ENCODE measurements at places on chromosomes 1 and 21.

DNA sequence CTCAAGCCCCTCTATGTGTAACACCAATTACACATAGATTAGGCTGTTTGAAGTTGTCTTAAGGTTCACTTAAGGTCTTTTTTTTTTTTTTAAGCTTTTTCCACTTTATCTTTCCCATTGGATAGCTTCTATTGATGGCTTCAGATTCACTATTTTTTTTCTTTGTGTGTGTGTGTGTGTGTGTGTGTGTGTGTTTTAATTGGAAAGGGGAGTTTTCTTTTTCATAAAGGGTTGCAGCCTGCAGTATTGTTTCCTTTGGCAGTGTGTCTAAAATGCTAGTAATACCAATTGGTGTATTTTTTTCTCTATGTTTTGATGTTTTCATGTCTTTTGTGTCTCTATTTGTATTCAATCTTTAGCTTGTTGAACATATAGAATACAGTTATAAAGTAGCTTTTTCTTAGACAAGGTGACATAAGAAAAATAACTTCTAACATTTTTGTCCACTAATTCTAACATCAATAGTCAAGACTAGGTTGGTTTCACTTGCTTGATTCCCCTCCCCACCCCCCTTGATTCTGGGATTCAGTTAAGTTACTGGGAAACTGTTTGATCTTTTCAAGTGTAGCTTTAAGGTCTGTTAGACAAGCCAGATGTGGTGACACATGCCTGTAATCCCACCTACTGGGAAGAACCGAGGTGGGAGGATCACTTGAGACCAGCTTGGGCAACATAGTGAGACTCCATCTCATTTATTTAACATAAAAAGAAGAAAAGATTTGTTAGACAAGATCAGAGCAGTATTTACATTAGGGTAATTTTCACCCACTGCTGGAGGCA is 21.4 kb downstream of the PRRC2C start:
- no peak for DNase-seq

GRCh38 chr1:232973652-232974611 is 23.5 kb downstream of the NTPCR start:
- no peak for DNase-seq

DNA sequence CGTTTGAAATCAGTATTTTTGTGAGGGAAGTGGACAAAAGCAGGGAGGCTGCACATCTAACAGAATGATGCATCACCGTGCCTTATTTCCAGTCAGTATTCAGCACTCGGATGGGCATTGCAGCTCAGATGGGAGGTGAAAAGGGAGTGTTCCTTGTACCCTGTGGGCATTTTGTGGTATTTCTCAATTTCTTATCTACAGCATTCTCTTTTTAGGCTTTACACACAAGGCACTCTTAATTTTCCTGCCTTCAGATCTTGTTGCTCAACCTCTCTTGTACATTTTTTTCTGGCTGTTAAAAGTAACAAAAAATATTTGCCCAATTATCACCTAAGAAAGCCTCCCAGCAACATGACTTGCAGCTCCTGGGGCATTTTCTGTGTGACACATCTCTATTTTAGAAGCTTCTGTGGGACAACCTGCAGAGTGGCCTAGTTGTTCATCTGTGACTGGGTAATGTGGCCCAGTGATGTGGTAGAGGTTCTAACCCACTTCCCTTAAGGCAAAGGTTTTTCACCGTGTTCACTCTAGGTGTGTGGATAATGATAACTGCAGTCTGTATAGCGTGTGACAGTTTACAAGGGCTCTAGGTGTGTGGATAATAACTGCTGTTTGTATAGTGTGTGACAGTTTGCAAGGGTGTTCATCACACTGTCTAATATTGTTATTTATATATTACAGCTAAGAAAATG is 257.2 kb downstream of the PTGER3 start:
- no peak for DNase-seq

DNA sequence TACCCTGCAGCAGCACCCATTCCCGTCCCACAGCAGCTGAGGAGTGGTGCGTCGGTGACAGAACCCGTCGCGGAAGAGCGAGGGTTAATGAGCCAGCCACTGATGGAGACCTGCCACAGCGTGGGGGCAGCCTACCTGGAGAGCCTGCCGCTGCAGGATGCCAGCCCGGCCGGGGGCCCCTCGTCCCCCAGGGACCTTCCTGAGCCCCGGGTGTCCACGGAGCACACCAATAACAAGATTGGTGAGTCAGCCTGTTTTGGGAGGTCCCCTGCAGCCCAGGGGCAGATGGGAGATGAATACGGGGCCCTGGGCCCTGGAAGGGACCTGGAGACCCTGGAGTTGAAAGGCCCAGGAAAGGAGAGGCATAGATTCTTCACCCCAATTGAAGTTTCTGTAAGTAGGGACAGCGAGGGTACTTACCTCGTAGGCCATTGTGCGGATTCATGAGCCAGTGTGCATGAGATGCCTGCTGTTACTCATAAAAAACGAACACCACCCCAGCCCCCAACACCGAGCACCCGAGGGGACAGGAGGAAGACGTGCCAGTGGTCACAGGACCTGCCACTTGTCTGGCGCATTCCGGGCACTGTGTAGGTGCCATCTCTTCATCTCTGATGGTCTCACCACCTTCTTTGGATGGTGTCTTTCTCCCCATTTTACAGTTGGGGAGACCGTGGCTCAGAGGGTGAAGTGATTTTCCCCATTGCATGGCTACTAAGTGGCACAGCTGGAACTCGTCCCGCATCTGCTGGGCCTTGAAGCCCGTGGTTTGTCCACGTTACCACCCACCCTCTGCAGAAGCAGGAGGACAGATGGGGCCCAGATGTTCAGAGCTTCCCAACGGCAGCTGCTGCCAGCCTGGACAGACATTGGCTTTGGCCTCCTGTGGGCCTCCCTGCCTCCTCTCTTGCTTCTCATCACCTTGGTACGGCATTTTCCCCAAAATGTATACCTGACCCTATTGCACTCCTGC is 28.3 kb upstream of the TNFRSF1B start:
- DNase-seq, result no peak

DNA sequence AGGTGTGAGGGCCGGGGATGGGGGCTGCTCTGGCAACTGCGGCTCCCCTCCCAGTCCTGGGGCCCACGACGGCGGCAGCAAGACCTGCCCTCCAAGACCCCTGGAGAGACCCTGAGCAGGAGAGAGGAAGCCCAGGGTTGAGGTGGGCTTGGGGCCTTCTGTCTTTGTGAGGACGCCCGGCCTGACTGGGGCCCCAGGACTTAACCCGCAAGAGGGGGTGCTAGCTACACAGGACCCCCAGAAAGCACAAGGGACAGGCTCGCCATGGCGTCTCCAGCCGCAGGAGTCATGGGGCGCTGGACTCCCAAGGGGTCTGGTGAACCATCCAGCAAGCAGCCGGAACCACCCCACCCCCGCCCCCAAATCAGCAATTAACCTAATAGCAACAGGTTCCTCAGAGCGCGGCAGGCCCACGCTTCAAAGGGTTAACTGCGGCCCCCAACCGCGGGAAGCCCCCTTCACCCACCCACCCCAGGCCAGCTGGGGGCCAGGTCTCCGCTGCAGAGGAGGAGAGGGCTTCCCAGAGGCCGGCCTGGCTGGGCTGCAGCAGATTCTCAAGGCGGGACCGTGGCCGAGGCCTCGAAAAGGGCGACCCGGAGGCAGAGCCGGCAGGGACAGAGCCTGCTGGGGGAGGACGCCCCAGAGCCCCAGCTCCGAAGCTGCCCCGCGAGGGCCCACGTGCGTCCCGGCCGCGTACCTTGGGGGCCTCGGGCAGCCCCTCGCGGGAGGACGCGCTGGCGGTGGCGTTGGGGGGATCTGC is 525 bp downstream of the C1QTNF12 start:
- no peak for DNase-seq

DNA sequence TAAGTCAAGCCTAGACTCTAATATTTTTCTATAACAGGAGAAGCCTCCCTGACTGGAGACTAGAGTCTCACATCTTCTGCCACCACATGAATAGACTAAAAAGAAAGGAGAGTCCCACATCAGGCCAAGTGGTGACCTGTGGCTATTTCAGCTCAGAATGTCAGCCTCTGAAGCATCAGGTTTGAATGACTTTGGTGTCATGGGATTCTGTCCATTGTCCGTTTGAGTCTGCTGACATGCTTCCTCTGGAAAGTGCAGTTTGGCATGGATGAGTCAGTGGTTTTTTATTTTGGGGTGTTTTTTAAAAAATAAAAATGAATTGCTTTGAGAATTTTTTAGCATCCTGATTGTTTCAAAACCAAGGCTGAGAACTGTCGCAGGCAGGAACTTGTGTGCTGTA is 19.5 kb downstream of the DYRK3 start:
- no peak for DNase-seq

DNA sequence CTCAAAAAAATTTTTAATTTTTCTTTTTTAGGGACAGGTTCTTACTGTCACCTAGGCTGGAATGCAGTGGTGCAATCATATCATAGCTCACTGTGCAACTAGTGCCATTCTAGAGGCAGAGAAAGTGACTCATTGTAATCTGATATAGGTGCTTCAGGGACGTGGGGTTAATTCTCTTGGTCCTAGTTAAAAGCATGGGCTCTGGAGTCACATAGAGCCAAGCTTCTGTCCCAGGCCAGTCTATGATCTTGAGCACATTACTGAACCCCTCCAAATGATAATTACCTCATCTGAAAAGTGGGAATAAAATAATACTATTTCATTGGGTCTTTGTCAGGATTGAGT is 1.1 kb upstream of the ADIPOR1 start:
- no peak for DNase-seq

DNA sequence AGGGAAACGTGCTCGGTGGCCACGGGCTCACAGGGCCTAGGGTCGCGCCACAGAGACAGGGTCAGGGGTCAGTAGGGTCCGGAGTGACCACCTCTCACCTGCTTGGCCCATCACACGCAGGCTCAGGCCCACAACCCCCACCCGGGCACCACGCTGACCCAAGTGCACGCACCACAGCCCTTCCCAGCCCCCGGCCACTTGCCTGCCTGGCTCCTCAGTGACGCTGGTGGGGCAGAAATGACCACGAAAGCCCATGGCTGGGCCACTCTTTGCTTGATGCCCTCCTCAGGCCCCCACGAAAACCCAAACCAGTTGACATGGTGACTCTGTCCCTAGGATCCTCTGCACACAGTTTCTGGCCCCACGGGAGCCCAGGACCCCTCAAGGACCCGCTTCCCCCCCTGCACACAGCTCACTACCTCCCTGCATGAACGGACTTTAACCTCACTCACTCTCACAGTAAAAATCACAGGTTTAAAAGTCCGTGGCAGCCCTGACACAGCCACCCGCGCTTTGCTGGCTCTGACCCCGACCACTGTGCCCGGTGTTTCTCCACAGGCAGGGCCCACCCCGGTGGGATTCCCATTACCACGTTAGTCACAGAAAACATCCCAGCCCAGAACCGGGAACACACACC is 20.7 kb downstream of the NADK start:
- no peak for DNase-seq

- DNase-seq, result no peak
These were observed 46.5 kb downstream of the KCNJ15 start for GRCh38 chr21:38303300-38303699.

GRCh38 chr21:43018519-43018918 is 44.2 kb downstream of the PKNOX1 start:
- no peak for DNase-seq

GRCh38 chr1:163877016-163877415 is 555.3 kb downstream of the NUF2 start:
- DNase-seq, result no peak

- no peak for DNase-seq
These were observed 21.5 kb downstream of the SPATA6 start for GRCh38 chr1:48450505-48450904.

- DNase-seq, result no peak
These were observed 25.8 kb downstream of the KIF26B start for GRCh38 chr1:245180496-245181157.

- DNase-seq, result no peak
These were observed 85.3 kb upstream of the BCL10 start for GRCh38 chr1:85361606-85362296.

GRCh38 chr1:220485131-220485530 is 42.8 kb upstream of the MARK1 start:
- DNase-seq, result no peak

DNA sequence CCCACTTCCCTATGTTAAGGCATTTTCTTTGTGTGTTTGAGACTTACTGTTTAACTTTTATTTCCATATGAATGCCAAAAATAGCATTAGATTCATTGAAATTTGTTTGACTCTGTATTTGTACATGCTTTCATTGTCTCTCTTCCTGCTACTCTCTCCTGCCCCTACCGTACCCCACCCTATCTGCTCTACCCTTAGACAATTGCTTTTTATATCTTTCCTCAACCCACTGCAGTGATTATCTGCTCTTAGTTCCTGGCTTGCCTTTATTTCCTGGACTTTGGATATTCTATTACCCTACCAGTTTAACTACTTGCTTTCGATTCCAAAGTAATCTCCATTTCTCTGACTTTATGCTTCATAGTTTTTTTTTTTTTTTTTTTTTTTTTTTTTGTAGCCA is 10.5 kb downstream of the RAVER2 start:
- no peak for DNase-seq

- no peak for DNase-seq
These were observed 8.8 kb upstream of the HENMT1 start for GRCh38 chr1:108669679-108670078.

- no peak for DNase-seq
These were observed 81.9 kb upstream of the NR5A2 start for GRCh38 chr1:199945591-199945990.

DNA sequence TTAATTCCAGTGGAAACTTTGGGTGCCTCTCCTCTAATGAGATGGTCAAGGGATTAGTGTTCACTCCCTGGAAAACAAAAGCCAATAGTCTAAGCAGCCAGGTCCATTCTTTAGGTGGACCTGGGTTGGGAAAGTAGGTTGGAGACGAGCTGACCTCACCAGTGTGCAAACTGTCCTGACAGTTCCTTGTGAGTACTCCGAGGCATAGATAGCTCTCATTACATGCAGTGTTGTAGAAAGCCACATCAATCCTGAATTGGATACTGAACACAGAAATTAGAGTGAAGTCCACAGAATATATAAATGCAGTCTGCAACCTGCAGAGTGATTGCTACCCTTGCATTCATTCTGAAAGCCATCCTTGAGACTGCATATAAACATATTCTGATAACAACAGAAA is 675.1 kb upstream of the CXADR start:
- DNase-seq, result no peak

GRCh38 chr21:27422435-27422834 is 455.5 kb upstream of the ADAMTS5 start:
- no peak for DNase-seq

- no peak for DNase-seq
These were observed 40.7 kb downstream of the SIPA1L2 start for GRCh38 chr1:232589111-232589811.

DNA sequence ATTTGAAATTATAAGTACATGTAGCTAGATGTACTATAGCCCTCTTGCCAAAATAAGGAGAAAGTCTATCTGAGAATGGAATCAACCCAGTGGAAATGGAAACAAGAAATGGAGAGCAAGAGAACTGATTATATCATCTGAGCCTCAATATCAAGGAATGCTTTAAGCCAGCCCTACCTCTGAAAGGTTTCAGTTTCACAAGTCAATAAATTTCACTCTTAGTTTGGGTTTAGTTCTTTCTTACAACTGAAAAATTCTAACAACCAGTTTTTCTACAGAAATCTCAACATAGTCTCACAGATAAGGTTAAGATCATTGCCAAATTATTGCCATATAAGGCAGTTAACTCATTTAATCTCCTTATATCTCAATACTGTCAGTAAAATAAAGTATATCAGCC is 80.0 kb downstream of the EPS15 start:
- DNase-seq, result no peak

GRCh38 chr1:3456449-3456963 is 2.0 kb downstream of the ARHGEF16 start:
- no peak for DNase-seq

Data from activated T-cell treated with anti-CD3 and anti-CD28 coated beads for 4 hours (primary cell).